ENCODE measurements at places on chromosomes 4 and X. TPM values are rescaled to one million over a fixed set of nuclear protein-coding genes. Genes with fewer than 3 reads are reported as not detected.

The NAP1L2 gene
- 7.2 TPM for total RNA-seq

The ENOX2 gene
- 38.3 TPM for total RNA-seq

The LRCH2 gene
- total RNA-seq, result 16.4 TPM

The PRSS12 gene
- total RNA-seq, result 1.1 TPM

The GSX2 gene
- not detected for total RNA-seq

The CDS1 gene
- total RNA-seq, result 1.1 TPM

The ARMCX2 gene
- 85.6 TPM for total RNA-seq

The ARAP2 gene
- total RNA-seq, result 0.93 TPM

The YIPF7 gene
- 0.47 TPM for total RNA-seq

The ZNF182 gene
- total RNA-seq, result 7.2 TPM

The ATG4A gene
- total RNA-seq, result 8.4 TPM

The KLHL2 gene
- total RNA-seq, result 14.9 TPM

The AKAP17A gene
- 43.9 TPM for total RNA-seq

DNA sequence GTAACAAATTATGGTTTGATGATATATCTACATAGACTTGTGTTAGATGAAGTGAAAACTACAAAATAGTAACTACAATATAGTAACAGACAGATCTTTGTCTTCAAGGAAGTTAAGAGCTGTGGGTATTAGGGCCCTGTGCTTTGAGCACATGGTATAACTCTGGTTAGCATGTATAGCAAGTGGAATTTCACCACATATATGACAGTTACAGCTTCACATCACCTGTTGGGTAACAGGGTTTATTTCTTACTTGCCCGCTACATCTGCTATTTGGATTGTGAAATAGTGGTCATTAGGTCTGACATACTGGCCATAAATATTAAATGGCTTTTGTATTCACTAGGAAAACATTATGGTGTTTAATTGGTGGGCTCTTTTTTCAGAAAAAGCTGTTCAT, 20.2 kb downstream of the OFD1 start:
- DNase-seq, result no peak

- no peak for DNase-seq
These were observed 26.7 kb upstream of the C1QTNF7 start for GRCh38 chr4:15400981-15401671.

- DNase-seq, result no peak
These were observed 132.7 kb upstream of the ADGRL3 start for GRCh38 chr4:61067381-61067780.

DNA sequence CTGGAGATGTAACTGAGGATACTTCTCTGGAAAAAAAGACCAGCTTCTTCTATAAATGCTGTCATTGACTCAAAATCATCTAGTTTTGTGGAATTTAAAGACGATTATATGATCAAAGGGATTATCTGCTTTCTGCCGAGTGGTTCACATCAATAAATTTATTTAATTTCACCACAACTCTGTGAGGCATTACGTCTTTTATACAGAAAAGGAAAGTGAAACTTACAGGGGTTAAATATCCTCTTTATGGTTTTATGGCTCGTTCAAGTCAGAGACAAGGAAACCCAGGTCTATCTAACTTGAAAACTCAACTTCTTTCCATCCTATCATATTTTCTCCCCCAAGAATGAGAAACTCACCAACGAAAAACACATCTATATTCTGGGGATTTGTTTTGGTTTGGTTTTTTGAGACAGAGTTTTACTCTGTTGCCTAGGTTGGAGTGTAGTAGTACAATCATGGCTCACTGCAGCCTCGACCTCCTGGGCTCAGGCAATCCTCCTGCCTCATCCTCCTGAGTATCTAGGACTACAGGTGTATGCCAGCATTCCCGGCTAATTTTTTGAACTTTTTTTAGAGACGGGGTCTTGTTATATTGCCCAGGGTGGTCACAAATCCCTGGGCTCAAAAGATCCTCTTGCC, 377.9 kb upstream of the EMCN start:
- no peak for DNase-seq

DNA sequence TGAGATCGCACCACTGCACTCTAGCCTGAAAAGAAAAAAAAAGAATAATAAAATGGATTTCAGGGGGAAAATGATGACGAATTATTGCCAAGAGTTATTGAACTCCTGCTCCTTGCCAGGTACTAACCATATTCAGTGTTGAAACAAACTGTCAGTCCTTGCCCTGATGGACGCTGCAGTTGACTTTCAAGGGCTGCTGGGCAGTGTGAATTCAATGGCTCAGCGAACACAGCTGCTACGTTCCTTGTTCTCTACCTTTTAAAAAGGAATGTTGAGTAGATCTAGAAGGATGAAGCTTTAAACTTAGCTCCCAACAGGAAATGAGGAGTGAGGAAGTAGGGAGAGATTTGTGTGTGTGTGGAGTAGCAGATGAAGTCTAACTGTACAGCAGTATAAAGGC, 2.7 kb downstream of the LIMCH1 start:
- DNase-seq, result no peak

- no peak for DNase-seq
These were observed 283.1 kb downstream of the IDS start for GRCh38 chrX:149222040-149222439.

GRCh38 chr4:34365946-34366345, 1878.4 kb downstream of the ARAP2 start:
- DNase-seq, result no peak

GRCh38 chr4:86483773-86484172, 110.3 kb upstream of the PTPN13 start:
- DNase-seq, result no peak

GRCh38 chr4:120611092-120611491, 311.4 kb downstream of the PRDM5 start:
- no peak for DNase-seq

DNA sequence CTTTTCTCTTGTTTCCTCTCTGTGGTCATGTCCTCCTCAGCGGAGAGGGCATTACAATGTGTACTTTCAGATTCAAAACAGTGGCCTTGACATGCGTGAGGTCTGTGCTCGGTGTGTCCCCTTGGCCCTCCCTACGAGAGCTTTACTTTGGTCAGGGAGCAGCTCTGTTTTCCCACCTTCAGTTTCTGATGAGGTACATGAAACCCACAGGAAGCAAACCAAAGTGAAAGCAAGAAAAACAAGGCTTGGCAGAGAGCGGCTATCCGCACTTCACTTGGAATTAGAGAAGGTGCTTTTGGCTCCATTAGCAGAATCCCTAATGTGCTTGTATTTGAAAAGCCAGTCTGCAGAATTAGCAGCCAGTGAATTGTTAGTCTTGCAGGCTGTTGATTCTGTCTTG, 19.5 kb upstream of the BOD1L1 start:
- DNase-seq, result no peak

DNA sequence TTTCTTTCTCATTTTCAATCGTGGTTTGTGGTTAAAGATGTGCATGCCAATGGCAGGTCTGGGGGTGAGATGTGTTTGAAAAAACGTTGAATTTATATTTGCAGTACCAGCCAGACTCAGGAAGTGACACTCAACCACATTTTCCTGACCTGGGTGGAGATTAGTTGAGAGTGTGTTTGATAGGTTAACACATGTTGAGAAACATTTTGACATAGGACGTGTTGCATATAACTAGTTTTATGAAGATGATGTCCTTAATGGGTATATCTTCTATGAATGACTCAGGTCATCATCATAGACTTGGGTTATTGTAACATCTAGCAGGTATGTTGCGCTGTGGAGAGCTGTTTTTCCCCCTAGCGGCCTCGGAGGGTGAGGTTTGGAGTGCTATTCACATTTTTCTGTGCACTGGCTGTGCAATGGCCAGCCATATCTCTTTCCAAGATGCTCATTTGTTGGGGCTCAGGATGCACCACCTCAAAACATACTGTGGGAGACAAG, 21.7 kb upstream of the CD38 start:
- DNase-seq, result no peak

DNA sequence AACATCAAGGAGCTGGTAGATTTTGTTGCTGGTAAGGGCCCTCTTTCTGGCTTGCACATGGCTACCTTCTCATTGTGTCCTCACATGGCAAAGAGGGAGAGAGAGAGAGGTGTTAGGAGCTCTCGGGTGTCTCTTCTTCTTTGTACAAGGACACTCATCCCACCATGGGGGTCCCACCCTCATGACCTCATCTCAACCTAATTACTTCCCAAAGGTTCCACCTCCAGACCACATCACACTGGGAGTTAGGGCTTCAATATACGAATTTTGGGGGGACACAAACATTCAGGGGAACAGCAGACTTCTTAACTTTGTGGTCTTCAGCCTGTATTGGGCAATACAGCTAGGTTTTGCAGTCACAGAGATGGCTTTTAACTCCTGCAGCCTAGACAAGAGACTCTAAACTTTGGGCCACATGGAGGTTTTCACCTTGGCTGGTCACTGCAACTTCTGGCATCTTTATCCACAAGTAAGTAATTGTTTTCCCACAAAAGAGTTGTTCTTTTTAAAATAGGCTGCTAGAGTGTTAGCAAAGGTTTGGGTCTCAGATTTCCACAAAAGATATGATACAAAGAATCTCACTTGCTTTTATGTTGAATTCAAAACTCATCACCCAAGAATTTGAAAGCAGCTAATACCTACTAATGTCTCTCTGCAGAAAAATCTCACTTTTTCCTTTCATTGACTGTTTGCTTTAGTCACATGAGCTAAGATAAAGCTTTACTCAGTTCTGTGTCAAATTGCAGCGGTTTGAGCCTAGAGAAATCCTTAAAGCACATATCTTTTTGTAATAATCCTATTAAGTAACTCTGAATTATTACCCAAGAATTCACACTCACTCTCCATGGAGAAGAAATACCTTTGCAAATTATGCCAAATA, 39.6 kb upstream of the BBS12 start:
- DNase-seq, result no peak

GRCh38 chr4:100929758-100930157, 411.9 kb upstream of the EMCN start:
- no peak for DNase-seq

DNA sequence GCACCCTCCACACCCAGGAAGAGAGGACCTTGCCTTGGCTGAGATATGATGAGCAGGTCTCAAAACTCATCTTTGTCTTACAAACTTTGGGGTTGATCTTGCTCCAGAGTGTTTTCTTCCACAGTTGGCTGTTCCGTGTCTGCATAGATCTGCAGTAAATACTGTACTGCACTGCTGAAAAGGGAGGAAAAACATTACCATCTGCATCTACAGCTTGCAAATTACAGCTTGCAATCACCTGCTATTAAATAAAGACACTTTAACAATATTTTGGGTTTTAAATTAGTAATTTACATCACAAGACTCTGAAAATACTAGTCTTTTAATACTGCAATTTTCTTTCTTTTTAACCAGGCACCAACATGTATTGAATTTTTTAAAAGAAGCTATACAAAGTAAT, 499.5 kb downstream of the STIM2 start:
- no peak for DNase-seq

GRCh38 chr4:168021666-168022065, 70.7 kb upstream of the ANXA10 start:
- DNase-seq, result no peak

- DNase-seq, result no peak
These were observed 1394.6 kb upstream of the AGA start for GRCh38 chr4:178836865-178837264.

Measured in neural crest cell (in vitro differentiated cells).